ENCODE measurements at places on chromosomes 11 and 22.

GRCh38 chr22:25712661-25713400 is 29.2 kb upstream of the MYO18B start:
- DNase-seq: no peak

- DNase-seq: no peak
Observed at GRCh38 chr11:13260201-13260962, 17.2 kb upstream of the BMAL1 start.

GRCh38 chr22:19291218-19291579 is 320 bp downstream of the CLTCL1 start:
- DNase-seq: no peak

DNA sequence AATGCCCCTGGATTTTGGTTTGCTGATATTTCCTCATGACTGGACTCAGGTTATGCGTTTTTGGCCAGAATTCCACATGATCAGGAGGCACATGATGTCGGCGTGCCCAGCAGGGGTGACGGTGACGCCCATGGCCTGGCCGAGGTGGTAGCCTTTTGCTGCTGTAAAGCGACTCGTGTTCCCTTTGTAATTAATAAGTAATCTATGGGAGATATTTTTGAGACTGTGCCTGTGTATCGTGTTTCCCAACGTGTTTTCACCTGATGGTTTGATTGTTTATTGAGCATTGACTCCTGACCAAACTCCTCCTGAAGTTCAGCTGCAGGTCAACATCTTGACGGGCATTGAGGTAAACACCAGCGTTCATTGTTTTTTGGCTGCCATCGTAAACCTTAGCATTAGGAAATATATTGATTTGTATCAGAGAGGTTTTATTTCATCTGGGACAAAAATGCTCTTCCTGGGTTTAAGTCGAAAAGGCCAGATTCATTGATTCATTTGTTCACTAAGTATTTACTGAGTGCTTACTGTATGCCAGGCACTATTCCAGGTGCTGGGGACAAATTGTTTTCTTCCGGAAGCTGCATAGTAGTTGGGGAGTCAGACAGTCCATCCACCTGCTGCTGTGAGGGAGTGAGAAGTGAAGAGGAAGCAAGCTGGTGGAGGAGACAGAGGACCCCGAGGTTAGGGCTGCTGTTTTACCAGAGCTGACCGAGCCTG is 23.6 kb downstream of the DCPS start:
- no peak for DNase-seq
